Heart left ventricle (tissue), 16 donors: ENCODE measurements at places on chromosomes 2 and 18.

DNA sequence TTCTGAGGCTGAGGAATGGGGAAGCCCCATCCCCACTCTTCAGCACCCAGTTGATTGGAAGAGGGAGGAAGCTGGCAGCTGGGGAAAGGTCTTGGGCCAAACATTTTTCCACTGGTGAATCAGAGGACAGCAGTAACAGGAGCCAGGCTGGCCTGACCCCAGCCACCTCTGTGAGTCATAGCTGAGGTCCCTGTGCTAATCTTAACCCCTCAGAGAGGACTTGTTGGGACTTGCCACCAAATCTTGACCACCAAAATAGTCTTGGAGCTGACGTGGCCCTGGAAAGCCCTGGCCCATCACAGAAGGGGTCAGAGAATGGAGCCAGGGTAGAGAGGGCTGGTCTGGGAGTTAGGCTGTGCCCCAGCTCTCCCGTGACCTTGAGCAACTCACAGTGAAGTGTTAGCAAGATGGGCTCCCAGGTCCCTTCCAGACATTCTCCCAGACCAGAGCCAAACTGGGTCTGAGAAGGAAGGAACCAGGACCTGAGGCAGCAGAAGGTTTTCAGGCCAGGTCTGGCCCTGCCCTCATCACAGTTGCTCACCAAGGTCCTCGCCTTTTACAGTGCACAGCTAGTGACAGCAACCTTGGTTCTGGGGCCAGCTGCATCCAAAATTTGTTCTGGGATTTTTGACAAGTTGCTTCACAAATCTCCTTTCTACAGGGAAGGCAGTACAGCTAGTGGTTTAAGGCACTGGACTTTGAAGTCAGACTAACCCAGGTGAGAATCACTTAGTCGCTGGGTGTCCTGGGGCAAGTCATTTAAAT is 266.6 kb downstream of the CYP26B1 start:
- DNase-seq: no peak

DNA sequence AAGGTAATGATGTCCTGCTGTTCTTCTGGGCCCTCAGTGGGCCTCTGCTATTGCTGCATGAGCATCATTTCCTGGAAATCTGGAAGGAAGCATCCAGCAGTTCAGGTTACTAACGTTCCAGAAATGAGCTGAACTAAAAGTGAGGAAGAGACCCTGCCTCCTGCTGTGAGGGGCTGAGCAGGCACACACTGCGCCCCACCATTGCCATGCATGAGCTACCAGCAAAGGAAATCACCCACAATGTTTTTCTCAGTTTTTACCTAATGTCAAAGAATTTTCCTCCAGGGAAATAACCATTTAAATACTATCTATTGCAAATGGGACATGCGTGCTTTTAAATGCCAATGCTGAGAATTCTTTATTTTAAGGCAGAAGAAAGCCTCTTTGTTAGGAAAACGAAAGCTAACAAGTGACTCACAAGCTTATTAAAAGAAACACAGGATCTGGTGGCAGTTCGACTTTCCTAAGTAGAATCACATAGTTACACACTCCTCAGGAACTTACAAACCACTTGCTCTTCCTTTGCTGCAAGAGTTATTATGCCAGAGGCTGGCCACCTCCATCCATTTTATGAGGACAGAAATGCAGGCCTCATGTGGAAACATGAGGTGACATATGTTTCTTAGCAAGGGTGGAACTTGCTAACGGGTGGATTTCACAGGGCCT is 152.6 kb upstream of the TTC39C start:
- no peak for DNase-seq

DNA sequence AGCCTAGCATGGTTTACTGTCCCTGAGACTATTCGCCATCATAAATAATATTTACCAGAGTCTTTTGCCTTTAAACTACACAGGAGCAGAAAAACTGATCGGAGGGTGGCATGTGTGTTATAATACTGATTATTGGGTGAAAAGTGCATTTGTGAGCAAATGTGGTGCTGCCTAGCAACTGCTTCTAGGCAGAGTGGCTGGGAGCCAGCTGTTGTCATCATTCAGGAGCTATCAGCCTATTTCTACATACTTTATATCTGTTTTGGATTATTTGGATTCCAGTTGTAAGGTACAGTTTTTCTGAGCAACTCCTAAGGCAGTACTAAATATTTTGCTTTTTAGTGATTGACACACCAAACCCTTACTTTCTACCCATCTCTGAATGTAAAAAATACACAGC is 75.0 kb upstream of the MSTN start:
- no peak for DNase-seq

DNA sequence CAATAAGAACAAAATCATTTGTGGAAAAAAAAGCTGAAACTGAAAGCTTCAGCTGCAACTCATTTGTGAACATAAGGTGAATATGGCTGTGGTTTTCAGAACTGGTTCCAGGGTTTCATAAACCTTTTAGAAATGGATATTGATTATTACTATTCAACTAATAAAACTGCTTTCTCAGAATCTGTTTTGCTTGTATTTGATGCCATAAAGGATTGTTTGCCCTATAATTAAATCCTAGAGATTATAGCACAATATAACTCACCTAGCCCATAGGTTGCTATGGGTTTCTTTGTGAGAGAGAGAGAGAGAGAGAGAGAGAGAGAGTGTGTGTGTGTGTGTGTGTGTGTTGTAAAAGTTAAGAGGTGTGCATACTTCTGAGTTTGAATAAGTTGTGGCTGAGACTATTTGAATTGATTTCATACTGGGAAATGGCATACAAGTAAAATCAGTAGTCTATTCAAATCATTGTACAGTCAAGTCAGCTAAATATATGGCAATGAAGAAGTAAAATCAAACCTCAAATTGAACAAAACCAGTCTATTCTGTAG is 339.2 kb downstream of the ARHGAP15 start:
- no peak for DNase-seq

DNA sequence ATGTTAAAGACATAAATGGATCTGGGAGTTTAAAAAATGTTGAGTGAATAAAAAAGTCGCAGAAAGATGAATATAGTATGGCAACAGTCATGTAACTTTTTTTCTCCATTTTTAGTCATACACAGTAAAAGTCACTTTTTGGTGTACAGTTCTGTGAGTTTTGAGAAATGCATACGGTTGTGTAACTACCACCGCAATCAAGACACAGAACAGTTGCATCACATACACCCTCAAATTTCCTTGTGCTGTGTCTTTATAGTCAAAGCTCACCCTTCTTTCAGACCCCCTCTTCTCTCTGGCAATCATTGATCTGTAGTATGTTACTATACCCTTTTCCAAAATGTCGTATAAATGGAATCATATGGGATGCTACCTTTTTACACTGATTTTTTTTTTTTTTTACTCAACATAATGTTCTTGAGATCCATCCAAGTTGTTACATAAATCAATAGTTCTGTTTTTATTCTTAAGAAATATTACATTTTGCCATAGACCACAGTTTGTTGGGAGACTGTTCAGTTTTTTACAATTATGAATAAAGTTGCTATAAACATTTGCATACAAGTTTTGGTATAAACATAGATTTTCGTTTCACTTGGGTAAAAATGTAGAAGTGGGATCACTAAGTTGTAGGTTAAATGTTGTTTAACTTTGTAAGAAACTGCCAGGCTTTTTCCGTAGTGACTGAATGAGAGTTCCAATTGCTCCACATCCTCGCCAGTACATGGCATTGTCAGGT is 35.4 kb upstream of the AGFG1 start:
- DNase-seq: no peak

GRCh38 chr2:164852086-164852485 is 10.5 kb upstream of the COBLL1 start:
- DNase-seq: no peak

DNA sequence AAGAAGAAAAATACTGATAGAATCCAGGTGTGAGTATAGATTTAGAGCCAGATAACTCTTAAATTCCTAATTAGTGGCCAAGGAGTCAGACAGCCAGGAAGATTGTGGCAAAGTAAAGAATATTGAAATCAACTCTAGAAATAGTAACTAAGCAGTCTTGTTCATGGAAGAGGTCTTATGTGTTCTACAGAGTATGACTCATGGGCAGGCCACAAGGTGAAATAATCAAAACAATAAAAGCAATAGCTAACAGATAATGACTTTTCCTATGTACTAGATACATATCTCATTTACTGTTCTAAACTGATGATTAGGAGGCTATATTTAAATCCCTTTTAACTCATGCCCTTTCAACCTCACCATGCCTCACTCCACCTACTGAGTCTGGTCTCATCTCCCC is 227.4 kb upstream of the COL3A1 start:
- DNase-seq: no peak

GRCh38 chr2:236919209-236919608 is 166.5 kb upstream of the COPS8 start:
- DNase-seq: no peak

DNA sequence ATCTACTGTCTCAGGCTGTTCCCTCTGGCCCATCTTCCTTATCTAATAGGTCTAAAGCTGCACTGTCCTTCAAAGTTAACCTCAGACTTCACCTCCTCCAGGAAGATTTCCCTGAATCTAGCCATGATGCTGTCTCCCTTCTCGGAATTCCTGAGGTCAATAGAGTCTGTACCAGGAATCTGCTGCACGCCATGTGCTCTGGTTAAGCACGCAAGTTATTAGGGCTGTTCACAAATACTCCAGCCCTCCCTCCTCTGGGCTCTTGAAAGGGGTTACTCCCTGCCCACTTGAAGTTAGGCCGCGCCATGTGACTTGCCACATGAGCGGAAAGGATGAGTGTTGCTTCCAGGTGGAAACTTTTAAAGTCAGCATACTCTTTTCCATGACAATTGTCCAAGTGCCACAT is 43.6 kb downstream of the MCFD2 start:
- DNase-seq: no peak

DNA sequence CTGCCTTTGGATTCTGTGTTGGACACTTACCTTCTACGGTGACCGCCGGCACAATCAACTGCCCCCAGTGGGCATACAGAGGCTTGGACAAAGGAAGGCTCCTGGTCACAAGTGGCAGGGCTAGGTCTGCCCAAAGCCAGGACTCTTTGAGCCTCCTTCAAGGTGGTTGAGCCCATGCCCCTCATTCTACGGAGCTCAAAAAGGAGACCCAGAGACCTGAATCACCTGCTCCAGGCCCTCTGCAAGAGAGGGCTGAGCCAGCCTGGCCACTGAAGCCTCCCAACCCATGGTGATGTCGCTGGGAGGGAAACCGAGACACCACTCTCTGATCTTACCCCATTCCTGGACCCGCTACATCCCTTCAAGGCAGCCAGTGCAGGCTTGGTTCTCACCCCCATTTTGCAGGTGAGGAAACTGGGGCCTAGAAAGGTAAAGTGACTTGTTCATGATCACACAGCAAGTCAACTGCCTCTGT is 87.9 kb downstream of the INHBB start:
- no peak for DNase-seq

GRCh38 chr2:163613266-163613731 is 122.5 kb downstream of the FIGN start:
- DNase-seq: no peak

- DNase-seq: no peak
These were observed 270.0 kb downstream of the SLC4A3 start for GRCh38 chr2:219897456-219897855.

DNA sequence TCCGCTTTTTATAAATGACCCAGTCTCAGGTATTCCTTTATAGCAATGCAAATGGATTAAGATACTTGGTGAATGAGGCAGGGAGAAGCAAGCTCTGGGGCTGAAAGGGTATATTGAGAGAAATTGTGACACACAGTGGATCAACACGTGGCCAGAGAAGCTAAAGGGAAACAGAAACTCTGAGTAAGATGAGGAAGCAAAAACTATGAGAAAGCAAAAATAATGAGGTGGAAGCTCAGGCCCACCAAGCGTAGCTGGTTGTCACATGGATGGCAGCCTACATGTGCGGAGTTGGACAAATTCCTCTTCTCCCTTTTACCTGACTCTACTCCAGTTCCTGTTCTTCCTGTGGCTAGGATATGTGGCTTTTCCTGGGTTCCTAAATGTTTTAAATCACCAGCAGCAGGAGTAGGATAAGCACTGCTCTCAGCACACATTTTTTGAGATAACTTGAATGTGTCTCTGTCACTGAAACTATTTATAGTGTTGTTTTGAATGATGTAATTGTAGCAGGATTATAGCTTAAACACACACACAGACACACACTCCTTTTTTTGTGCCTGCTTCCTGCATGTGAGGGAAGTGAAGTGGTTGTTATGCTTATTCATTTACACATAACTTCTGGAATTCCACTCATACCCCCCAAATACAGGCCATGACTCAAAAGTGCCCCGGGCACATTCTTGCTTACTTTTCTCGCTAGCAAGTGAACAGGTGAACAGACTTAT is 30.1 kb upstream of the EPC2 start:
- no peak for DNase-seq

DNA sequence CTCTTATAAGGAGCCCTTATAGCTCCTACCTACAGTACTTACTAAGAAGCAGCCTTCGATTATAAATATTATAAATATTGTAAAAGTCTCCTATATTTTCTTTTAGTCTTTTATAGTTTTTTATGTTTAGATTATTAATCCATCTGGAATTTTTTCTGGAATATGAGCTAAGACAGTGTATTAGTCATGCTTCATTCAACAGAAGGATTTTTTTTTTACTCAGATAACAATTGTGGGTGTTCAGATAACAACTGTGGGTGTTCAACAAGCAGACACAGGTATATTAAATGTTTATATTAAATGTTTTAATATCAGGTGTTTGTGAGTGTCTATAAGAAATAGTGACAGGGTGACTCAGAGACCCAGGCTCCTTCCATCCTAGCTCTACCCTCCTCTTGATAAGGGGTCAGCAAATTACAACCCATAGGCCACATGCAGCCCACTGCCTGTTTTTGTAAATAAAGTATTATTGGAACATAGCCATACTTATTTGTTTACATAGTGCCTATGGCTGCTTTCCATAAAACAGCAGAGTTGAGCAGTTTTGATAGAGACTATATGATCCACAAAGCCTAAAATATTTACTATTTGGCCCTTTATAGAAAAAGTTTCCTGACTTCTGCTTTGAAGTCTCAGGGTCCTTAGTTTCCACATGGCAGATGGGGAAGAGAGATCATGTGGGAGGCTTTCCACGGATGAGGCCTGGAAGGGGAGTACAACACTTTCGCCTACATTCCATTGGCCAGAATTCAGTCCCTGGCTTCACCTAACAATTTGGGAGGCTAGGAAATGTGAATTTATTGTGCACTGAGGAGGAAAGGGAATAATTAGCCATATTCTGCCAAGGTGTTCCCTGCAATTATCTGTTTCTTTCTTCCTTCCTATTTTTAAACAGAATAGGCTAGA is 4.3 kb upstream of the SPATS2L start:
- DNase-seq: no peak
